ENCODE measurements at places on chromosomes 5 and 9. TPM values are rescaled to one million over a fixed set of nuclear protein-coding genes. Genes with fewer than 3 reads are reported as not detected.

Gene ESM1
- 22.7 TPM for total RNA-seq

Gene SPINK13
- total RNA-seq: 2.8 TPM

Gene ZFP37
- not detected for total RNA-seq

Gene APBA1
- total RNA-seq: 0.05 TPM

Gene GARIN3
- total RNA-seq: not detected

DNA sequence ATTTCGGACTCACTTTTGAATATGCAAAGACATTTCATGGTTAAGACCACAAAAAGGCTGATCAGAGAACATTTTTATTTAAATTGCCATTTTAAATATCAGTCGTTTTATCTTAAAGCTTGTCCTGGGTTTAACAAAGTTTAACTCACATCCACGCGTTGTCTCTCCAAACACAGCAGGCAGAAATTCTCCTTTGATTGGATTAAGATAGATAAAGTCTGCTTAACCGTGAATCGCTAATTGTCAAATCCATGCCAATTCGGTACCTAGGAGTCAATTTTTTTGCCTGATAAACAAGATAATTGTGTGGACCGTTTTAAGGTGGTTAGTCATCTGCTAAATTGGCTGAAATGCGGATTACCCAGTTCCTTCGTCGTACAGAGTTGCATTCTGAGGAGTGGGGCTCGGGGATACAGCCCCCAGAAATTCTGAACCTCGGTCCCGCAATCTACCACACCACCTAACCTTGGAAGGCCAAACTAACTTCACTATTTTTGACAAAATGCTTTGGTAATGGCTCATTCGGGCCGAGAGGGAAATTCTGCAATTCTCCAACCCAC lies 665 bp upstream of the BTF3 start:
- no peak for DNase-seq

DNA sequence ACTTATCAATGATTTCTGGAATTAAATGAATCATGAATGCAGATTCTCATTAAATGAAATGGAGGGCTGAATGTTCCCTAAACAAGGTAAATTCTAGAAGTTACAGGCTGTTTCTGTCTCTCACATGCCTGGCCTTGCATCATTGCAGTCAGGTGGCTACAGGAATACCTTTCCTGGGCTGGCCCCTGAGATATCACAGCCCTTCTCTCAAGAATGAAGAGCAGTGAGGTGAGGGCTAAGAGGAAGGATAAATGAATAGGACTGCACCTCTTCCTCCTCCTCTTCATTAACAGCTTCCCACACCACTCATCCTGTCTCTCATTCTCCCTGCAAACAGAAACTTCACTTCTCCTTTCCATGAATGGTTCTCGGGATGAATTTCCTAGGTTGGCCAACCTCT lies 22.5 kb downstream of the ARHGEF28 start:
- no peak for DNase-seq

- no peak for DNase-seq
Observed at GRCh38 chr9:7033076-7034045, 275.6 kb downstream of the KDM4C start.

DNA sequence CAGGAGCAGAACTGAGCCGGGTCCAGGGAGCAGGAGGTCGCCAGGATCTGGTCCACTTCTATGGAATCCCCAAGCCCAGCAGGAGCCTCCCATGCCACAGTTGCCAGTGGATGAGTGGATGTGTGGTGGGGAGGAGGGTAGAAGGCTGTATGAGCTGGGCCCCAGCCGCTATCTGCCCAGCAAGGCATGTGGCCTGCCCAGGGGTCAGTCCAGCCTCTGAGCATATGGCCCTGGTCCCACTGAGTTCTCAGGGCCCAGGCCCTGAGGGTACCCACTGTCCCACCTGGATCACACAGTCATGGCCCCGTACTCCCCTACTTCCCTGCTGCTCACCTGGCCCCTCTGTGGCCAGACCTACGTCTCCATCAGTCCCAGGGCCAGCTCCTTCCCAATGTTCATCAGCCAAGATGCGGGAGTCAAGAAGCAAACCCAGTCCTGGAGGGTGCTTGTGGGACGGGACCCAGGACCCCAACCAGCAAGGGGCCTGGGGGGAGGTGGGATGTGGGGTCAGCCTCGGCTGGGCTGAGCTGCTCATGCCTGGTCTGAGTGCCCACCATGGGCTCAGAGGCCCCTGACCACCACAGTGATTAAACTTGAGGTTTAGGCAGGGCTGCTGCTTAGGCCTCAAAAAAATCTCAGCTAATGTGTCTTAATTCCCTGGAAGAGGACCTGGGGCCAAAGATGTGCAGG lies 152.7 kb downstream of the COL23A1 start:
- DNase-seq: no peak
